Thymus (tissue), 14 donors: ENCODE measurements at places on chromosomes 12 and 14. TPM values are rescaled to one million over a fixed set of nuclear protein-coding genes. Genes with fewer than 3 reads are reported as not detected.

The USP44 gene
- total RNA-seq = 0.33 TPM

The OR10G3 gene
- total RNA-seq = not detected

The POTEM gene
- not detected for total RNA-seq

The NFYB gene
- 55.1 TPM for total RNA-seq

The EFS gene
- total RNA-seq = 1.6 TPM
